ENCODE measurements at places on chromosomes 1 and 21.

GRCh38 chr1:67880056-67880601 lies 46.9 kb upstream of the GNG12 start:
- no peak for DNase-seq

DNA sequence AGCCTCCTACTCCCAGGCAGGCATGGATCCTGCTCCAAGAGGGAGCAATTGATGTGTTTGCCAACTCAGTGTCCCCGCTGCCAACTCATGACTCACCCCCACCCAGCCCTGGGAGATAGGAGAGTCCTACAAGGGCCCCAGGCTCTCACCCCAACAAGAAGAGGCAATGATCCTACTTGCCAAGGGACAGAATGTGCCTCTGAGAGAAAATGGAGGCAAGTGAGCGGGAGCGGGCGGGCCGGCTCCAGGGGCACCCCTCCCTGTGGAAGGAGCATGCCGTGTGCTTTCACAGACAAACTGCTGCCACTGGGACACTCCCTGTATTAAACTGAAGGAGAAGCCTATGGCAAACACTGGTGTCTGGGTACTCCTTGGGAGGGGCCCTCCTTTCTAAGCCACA lies 16.7 kb downstream of the PKP1 start:
- no peak for DNase-seq

GRCh38 chr1:151837197-151837596 lies 2.4 kb downstream of the C2CD4D start:
- peak; percentile 45 for DNase-seq

DNA sequence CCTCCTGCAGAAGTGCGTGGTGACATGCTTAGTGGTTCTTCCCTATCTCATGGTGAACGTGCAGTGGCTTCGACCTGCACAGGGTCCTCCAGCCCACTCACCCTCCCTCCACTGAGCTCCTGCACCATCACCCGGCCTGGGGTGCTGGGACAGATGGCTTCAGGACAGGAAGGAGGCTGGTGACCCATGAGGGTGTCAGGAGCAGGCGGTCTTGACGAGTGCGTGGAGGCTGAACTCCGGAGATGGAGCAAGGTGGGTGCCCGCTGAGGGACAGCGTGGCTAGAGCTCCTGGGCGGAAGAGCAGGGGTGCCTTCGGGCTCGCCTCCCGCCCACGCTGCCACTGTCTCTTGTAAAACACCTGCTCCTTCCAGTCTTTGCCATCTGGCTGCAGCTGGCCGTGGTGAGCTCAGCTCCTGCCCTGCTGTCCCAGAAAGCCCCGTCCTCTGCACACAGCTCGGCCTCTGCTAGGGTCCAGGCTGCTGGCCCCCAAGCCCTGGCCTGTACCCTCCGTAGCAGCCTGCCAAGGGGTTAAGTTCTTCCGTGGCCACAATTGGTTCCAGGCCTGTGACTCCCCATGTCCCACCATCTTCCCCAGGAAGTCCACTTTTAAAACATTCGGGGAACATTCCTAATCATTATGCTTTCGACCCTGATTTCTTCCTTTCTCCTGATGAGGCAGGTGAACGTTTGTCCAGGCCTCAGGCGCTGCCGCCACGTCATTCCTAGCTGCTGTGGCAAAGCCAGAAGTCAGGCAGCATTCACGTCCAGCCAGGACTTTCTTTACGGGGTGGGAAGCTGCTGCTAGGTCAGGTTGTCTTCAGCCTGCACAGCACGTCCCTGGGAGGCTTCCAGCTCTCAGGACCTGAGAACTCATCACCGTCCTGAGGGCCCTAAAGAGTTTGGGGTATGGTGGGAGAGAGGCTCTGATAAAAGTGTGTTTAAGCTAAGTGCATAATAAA lies 8.1 kb downstream of the KRTAP10-1 start:
- no peak for DNase-seq

DNA sequence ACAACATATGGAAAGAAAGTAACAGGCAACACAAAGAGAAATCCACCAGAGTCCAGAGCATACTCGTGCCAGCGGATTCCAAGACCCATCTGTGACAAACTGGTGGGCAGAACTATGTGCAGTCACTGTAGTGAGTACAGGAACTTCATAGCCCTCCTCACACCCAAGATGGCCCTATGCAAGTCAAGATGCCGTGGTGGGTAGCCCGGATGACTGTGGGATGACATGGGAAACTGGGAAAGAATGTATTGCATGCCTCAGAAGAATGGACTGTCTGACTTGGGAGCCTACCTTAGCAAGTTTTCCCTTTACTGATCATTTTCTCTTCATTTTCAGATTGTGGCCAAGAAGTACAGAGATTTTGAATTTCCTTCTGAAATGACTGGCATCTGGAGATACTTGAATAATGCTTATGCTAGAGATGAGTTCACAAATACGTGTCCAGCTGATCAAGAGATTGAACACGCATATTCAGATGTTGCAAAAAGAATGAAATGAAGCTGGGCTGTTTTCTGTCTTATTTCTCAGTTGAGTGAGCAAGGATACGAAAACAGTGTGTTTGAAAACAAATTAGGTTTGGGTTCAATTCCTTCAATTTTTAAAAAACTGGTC lies 47.3 kb downstream of the CLIC6 start:
- no peak for DNase-seq

DNA sequence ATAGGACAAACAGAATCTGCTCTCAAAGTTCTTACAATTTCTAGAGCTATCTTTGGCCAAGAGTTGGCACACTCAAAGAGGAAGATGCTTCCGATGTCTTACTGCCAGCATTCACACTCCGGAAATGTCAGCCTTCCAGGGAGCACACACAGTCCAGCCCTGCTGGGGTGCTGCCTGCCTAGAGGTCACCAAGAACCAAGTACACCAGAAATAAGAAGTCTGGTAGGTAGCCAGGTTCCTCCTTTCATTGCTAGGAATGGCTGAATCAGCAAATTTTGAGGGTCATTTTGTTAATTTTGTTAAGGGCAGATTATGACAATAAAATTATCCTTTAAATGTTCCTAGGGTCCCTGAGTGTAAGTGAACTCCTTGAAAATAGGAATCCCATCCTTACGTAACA lies 77.5 kb downstream of the PLPP3 start:
- no peak for DNase-seq

GRCh38 chr1:115219927-115220326 lies 118.1 kb downstream of the NGF start:
- DNase-seq: no peak

- DNase-seq: no peak
Observed at GRCh38 chr1:221241157-221241556, 361.9 kb downstream of the HLX start.

DNA sequence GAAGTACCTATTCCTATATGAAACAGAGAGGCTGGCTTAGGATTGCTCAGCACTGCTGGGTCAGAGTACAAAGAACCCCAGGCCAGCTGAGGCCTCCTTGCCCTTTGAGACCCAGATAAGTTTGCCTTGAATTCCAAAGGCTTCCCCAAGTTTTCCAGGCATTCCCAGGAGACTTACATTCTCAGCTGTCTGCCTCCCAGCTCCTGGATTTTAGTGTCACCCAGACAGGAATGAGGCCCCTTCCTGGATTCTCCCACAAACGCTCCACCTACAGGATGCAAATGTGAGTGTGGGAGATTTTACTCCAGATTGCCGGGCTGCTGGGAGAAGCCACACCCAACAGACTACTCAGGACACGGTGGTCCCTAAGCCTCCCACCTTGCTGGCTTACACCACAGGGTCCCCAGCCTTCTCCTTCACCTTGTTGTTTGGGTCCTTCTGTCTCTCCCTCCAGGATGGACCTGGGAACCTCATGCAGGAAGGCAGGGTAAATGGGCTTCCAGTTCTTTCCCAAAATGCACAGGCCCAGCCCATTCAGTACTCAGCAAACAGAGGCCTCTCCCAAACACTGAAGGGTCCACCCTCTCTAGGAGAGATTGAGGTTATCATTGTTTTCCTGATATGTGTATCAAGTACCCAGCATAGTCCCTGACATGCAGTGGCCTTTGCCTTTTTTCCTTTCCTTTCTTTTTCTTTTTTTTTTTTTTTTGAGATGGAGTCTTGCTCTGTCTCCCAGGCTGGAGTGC lies 10.6 kb downstream of the RHBG start:
- DNase-seq: no peak

GRCh38 chr1:223016890-223017289 lies 126.2 kb downstream of the TLR5 start:
- no peak for DNase-seq

DNA sequence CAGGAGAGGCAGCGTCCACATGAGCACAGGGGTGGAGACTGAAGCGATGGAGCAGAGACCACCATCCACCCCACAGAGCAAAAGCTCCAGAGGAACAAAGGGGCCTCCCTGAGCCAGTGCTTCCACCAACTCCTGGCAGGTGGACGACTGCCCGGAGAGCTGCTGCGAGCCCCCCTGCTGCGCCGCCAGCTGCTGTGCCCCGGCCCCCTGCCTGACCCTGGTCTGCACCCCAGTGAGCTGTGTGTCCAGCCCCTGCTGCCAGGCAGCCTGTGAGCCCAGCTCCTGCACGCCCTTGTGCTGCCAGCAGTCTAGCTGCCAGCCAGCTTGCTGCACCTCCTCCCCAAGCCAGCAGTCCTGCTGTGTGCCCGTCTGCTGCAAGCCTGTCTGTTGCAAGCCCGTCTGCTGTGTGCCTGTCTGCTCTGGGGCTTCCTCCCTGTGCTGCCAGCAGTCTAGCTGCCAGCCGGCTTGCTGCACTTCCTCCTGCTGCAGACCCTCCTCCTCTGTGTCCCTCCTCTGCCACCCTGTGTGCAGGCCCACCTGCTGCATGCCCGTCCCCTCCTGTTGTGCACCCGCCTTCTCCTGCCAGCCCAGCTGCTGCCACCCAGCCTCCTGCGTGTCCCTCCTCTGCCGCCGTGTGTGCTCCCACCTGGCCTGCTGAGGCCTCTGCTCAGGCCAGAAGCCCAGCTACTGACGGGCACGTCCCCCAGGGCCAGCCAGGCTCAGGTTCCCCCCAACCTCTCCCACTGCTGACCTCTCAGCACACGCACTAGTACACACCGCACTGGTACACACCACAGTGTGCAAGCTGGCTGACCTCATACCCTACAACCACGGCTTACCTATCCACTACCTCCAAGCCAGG lies 5.4 kb downstream of the KRTAP10-12 start:
- DNase-seq: no peak

DNA sequence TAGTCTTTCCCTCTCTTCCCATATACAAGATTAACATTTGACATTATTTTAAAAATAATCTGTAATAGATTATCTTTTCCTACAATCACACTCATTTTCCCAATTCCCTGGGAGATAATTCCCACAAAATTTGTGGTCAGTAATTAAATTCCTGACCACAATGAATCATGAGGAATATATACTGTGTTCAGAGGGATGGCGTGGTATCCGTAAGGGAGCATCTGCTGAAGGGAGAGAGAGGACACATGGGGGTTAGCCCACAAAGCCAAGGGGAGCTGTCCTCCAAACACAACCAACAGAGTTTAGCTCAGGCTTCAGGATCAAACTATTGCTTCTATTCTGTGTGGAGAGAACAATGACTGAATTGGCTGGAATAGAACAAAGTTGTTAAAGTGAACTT lies 57.1 kb upstream of the PPP2R5A start:
- DNase-seq: no peak

- no peak for DNase-seq
Observed at GRCh38 chr1:5664906-5665875, 327.0 kb downstream of the NPHP4 start.

DNA sequence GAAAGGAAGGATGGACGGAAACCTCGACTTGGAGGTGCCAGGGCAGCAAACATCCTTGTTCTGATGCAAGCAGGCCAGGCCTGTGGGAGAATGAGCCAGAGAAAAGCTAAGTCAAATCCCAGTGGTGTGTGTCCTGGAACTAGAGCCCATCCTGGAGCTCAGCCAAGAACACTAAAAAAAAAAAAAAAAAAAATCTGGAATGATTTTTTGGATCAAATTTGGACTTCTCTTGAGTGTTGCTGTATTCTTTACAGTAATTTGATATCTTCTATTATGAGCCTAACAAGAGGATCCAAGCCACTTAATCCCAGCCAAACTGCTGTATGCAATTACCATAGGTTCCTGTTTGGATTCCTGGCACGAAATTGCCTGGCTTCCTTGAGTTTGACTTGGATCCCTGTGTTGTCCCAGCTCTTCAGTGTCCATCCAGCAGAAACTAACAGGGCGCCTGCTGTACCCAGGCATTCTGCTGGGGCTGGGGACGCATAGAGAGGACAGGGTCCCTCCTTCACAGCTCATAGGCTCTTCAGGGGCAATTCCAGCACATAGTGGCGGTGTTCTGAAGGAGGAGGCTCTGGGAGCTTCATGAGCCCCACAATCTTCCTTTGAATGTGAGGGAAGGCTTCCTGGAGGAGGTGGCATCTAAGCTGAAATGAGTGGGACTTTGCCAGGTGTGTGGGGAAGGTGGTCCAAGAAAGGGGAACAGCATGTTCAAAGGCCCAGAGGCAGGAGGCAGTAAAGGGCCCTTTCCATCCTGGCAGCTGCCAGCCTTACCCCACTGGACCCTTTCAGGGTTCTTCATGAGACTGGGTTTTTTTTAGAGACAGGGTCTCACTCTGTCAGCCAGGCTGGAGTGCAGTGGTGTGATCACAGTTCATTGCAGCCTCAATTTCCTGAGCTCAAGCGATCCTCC lies 24.7 kb downstream of the EPHX1 start:
- no peak for DNase-seq

- no peak for DNase-seq
Observed at GRCh38 chr1:178500091-178500770, 3.5 kb upstream of the CLEC20A start.

- DNase-seq: no peak
Observed at GRCh38 chr21:45381865-45382696, 22.9 kb upstream of the COL18A1 start.

GRCh38 chr1:183918589-183918988 lies 113.7 kb downstream of the RGL1 start:
- no peak for DNase-seq

DNA sequence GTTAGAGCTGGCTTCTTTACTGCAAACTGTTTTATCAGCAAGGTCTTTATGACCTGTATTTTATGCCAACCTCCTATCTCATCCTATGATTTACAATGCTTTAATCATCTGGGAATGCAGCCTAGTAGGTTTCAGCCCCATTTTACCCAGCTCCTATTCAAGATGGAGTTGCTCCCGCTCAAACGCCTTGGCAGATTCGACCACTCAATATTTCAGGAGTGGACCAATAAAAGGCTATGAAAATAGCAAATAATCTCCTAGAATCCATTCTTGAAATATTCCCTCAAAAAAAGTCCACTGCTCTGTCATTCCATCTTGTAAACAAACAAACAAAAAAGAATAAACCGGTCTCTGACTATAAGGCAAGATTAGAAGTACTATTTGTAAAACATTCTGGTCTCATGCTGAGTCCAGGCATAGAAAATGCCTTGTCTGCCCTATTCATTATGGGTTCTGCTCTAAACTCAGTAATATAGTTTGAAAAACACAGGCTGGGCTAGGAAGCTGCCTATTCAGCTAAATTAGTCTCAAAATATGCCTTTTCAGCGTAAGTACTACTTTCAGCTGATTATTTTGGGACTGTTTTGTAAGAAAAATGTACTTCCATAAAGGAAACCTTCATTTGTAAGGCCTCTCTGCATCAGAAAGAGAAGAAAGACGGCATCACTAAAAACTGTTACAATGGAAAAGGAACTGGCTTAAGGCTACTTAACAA lies 53.0 kb downstream of the TBX19 start:
- DNase-seq: no peak

GRCh38 chr1:32100359-32100758 lies 7.5 kb upstream of the KPNA6 start:
- no peak for DNase-seq

Data from CD4-positive, alpha-beta T cell treated with Interleukin-4 for 1 hour (primary cell).